ENCODE measurements at places on chromosomes 16 and 17.
A peak's percentile ranks its signal among the peaks of the same experiment; 100 is the strongest.

- DNase-seq = no peak
Observed at GRCh38 chr16:27571433-27572326, 21.7 kb downstream of the KATNIP start.

GRCh38 chr16:53773881-53774280 lies 69.9 kb downstream of the FTO start:
- DNase-seq = no peak

DNA sequence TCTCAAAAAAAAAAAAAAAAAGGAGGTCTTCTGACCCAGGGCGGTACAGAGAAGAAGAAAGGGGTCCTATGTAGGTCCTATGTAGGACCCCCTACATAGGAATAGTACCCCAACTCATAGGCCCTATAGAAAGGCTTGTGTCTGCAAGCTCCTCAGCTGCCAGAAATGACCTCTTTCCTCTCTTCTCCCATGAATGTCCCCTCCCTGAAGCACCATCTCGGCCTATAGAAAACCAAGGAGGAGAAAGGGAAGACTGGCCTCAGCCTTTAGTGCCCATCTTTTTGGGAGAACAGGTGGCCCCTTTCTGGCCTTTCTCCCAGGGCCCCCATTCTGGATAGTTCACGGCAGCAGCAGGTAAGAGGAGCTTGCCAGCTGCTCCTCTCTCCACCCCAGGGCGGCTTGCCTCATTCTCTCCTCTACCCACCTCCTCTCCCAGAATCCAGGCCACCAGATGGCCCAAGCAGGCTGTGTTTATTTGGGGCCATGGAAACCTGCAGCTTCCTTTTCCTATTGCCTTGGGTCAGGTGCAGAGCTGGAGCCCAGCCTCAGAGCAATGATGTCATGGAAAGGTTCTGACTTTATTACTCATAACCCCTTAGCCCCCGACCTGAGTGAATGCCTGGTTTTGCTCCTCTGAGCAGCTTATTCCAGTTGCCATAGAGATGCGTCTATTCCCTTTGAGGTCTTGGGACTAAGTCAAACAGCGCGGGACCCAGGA lies 1.6 kb upstream of the MRPL58 start:
- DNase-seq = peak; percentile 9

DNA sequence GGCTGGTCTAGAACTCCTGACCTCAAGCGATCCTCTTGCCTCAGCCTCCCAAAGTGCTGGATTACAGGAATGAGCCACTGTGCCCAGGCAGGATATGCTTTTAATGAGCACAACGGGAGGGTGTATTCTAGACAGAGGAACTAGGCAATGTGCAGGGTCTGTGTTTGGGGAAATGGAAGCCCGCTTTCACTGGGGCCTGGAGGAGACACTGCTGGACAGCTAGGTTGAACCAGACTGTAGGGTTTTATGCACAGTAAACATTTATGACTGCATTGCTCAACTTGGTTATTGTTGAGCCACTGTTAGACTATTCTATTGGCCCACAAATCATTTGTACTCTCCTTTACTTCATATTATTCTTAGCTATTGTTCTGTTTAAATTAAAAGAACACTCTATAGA lies 10.2 kb upstream of the SIAH1 start:
- no peak for DNase-seq

GRCh38 chr17:13587487-13588338 lies 14.0 kb downstream of the HS3ST3A1 start:
- no peak for DNase-seq

- no peak for DNase-seq
Observed at GRCh38 chr16:11234884-11235702, 20.9 kb downstream of the SOCS1 start.

- DNase-seq = no peak
Observed at GRCh38 chr16:23124315-23124714, 24.9 kb downstream of the USP31 start.

DNA sequence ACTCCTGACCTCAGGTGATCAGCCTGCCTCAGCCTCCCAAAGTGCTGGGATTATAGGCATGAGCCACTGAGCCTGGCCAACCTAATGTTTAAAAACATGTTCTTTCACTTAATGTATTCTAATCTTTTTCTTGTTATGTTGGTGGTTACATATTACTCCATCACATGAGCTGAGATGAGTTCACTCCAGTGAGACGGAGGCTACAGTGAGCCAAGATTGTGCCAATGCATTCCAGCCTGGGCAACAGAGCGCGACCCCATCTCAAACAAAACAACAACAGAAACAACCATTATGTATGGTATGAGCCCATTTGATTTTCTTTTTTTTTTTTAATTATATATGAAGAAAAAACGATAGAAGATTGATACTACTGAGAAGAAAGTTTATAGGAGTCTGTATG lies 39.6 kb downstream of the SLC39A11 start:
- no peak for DNase-seq

- DNase-seq = no peak
Observed at GRCh38 chr16:87976665-87977064, 25.4 kb downstream of the BANP start.

GRCh38 chr16:12565423-12565822 lies 238.3 kb downstream of the CPPED1 start:
- DNase-seq = no peak

- no peak for DNase-seq
Observed at GRCh38 chr17:2849327-2849670, 53.1 kb downstream of the RAP1GAP2 start.

DNA sequence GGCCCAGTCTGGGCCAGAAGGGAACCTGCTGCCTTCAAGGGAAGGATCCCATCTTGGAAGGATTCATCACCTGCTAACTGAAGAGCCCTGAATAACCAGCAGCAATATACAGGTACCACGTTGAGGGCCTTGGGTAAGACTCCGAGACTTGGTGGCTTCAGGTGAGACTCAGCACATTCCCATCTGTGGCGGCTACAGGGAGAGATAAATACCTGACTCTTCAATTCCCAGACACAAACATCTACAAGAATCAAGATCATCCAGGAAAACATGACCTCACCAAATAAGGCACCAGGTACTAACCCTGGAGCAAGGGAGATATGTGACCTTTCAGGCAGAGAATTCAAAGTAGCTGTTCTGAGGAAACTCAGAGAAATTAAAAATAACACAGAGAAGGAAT lies 99.5 kb downstream of the DYNLRB2 start:
- DNase-seq = no peak

- no peak for DNase-seq
Observed at GRCh38 chr17:21165922-21166594, 39.3 kb downstream of the DHRS7B start.

DNA sequence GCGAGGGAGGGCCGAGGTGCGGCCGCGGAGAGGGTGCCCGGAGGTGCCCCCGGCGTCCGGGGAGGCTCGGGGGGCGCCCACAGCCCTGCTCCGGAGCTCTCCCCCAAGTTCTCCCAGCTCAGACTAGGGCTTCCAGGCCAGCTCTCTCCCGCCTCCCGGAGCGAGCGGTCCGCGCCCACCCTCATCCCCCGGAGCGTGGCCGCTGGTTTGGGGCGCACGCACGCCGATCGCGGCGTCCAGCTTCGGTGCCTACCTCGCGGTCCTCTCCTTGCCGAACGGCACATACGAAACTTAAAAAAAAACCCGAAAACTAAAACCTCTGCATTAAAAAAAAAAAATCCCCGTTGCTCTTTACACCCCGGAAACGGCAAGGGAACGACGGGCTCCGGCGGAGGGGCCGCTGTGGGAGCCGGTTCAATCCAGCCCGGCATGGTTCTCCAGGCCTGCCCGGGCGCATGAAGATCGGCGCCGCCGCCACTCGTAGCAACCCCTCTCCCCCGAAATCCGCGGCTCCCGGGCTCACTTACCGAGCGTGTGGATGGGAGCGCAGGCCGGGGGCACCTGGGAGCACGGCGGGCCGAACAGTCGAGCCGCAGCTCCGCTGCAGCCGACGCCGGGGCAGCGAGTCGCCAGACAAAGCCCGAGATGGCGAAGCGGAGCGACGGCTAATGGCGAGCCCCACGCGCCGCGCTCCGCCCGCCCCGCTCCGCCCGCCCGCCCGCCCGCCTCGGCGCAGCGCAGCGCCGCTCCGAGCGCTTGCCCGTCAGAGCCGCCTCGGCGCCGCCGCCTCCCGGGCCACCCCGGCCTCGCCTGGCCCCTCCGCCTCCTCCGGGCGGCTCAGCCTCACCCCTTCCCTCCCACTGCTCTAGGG lies 973 bp upstream of the UBTF start:
- DNase-seq = peak; percentile 57

DNA sequence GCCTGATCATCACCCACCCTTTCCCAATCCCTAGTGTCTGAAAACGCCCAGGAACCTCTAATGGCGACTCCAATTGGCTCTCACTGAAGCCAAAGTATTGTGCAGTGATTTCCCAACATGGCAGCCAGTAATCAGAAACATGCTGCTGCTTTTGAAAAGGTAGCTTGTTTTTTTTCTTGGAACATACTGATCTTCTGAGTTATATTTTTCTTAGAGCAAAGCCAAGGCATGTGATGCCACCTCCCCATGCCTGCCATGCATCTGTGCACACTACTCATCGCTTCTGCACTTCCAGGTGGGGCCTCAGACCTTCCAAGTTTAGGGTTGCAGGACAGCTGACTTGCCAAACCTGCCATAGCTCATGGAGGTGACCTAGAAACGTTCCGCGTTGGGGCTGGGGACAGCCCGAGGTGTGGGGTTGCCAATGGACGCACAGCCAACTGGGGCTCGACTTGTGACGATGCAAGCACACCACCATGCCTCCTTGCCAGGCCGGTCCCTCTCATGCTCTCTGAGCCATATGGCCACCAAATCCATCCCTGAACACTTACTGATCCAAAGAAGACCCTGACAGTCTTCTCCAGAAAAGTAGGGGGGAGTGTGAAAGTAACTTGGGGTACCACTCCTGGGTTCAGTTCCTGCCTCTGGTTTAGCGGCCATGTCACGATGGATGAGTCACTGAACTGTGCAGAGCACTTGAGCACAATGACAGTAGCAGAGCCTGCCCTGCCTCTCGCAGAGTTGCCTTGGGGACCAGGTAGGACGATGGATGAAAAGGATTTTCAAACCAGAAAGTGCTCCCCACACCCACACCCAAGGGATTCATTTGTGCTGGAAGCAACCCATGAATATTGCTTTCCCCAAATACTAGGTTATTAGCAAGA lies 155.7 kb downstream of the CCDC182 start:
- no peak for DNase-seq

- no peak for DNase-seq
Observed at GRCh38 chr16:72211110-72211509, 39.2 kb upstream of the PMFBP1 start.

- no peak for DNase-seq
Observed at GRCh38 chr16:21617607-21618006, 18.2 kb downstream of the METTL9 start.

GRCh38 chr16:19875900-19876299 lies 8.7 kb downstream of the GPRC5B start:
- no peak for DNase-seq

GRCh38 chr16:27640277-27640600 lies 90.3 kb downstream of the KATNIP start:
- DNase-seq = no peak

GRCh38 chr16:29729116-29729521 lies 16.7 kb downstream of the C16orf54 start:
- no peak for DNase-seq

DNA sequence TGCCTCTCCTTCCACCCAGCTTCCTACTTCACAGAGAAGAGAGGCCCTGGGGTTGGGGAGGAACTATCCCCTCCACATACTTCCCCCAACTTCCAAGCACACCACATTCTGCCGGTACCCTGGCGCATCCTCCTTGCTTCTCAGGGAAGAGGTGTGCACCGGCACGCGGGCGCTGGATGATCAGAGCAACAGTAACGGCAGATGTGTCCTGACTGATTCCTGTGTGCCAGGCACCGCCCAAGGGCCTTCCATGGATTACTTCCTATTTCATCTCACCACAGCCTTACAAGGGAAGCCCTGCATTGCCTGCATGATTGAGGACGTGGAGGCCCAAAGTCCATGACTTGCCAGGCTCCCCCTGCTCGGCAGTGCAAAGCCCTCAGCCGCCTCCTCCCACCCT lies 21.1 kb upstream of the MLKL start:
- DNase-seq = no peak

DNA sequence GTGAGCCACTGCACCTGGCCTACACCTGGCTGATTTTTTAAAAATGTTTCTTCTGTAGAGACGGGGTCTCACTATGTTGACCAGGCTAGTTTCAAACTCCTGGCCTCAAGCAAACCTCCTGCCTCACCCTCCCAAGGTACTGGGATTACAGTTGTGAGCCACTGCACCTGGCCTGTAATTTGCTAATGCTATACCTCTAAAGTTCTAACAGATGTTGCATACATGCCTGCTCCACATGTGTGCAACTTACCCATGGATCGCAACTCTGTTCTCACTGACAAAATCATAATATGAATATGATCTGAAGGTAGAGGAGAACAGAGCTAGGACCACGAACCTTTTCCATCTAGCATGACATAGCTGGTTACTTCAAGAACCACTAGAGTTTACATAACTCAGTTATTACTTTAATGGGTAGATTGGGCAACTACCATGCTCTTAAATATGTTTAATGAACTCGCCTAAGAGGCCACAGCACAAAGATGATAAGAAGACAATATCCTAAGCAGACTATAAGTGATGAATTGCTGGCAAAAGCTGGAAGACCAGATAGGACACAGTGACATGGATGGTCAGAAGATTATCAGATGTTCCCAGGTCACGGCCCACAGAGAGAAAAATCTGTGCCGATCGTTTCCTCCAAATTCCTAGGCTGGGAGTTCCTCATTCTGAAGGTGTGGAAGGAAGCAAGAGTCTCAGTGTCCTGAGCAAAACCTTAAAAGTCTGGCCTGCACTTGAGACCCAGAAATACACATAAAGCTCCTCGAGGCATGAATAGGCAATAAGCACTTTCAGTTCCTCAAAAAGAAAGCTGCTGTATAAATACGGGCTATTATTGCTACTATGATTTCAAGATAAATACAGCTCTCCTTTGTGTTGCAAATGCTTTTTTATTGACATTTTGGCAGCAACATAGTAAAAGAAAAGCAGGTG lies 53.6 kb upstream of the ICAM2 start:
- DNase-seq = no peak

DNA sequence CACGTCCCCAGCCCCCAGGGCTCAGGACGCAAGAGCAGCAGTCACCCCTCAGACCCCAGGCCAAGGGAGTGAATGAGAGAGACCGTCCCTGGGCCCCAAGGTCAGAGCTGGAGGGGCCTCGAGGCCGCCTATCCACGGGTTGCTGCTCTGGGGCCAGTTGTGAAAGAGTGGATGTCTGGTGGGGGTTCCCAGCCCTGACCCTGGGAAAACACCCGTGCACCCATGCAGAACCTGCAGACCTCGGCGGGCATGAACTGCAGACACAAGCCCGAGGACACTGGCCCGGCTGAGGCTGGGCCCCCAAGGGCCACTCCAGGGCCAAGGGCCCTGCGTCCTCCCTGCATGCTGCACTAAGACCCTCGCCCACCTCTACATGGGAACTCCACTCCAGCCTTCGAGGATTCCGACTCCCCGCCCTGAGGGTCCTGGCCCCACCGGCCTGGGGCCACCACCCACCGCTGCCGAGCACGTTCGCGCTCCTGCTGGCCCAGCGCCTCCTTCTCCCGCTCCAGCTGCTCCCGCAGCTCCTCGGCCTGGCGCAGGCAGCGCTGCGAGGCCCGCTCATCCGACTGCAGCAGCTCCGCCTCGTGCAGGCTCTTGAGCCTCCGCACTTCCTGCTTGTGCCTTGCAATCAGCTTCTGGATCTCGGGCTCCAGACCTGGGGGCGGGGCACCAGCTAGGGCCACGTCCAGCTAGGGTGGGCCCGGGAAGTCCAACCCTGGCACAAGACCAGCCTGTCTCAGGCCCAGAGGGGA lies 27.6 kb upstream of the AATK start:
- DNase-seq = no peak

- DNase-seq = no peak
Observed at GRCh38 chr16:89923640-89924296, 626 bp downstream of the TUBB3 start.

- DNase-seq = no peak
Observed at GRCh38 chr16:67773569-67774456, 32.5 kb downstream of the RANBP10 start.

Measured in activated CD4-positive, alpha-beta T cell treated with anti-CD3 and anti-CD28 coated beads for 4 hours (primary cell).